RPMI7951 (cell line): ENCODE measurements at places on chromosomes 4 and X.

GRCh38 chr4:5204781-5205180 lies 153.5 kb downstream of the STK32B start:
- peak; percentile 22 for DNase-seq

DNA sequence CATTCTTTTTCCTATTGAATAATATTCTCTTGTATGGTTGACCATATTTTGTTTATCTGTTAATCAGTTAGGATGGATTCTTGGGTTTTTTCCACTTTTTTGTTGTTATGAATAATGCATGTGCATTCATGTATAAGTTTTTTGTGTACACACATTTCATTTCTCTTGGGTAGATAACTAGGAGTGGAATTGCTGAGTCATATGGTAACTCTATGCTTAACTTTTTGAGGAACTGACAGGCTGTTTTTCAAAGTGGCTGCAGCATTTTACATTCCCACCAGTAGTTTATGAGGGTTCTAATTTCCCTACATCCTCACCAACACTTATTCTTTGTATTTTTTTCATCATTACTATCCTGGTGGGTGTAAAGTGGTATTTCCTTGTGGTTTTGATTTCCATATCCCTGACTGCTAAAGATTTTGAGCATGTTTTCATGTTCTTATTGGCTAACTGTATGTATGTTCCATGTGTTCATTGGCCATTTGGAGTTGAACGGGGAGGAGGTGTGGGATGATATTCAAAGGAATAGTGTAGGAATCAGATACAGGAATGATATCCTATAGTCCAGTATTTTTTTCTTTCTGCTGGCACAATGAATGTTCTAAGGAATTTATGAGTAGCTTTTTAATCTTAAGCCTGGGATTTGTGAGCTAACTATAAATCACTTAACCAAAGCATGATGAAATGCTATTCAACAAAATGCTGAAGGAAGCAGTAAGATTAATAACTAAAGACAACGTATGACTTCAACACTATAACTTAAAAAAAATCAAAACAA lies 114.3 kb downstream of the AMELX start:
- DNase-seq: no peak

DNA sequence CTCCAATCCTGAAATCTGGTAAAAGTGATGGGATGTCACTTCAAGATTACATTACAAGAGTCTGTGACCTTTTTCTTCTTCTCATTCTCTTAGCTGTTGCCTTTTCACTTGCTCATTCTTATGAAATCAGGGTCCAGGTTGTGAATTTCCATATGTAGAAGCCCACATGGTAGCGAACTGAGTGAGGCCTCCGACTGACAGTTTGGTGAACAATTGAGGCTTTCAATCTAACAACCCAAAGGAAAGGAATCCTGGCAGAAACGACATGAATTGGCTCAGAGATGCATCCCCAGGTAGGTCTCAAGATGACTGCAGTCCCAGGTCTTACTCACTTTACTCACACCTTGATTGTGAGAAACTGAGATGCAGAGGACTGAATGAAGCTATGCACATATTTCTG lies 203.4 kb upstream of the FAT4 start:
- no peak for DNase-seq

GRCh38 chr4:19429684-19430083 lies 822.0 kb upstream of the SLIT2 start:
- DNase-seq: no peak

DNA sequence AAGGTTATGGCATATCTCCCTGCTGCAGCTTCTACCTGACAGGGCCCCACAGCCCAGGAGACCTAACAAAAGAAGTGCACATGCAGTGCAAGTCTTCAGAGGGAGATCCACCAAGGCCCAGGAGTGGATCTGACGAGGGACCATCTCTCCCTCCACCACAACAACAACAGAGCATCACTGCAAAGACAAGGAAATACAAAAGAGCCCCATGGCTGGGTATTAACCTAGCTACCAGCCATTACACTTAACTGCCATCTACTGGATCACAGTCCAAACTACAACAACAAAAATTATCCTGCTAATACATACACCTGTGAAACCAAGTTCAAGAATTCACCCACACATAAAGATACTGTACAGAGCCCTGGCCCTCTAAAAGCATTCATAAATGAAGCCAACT lies 280.2 kb upstream of the SLC7A11 start:
- DNase-seq: no peak

GRCh38 chr4:54877006-54877405 lies 219.2 kb downstream of the KIT start:
- peak; percentile 63 for DNase-seq

DNA sequence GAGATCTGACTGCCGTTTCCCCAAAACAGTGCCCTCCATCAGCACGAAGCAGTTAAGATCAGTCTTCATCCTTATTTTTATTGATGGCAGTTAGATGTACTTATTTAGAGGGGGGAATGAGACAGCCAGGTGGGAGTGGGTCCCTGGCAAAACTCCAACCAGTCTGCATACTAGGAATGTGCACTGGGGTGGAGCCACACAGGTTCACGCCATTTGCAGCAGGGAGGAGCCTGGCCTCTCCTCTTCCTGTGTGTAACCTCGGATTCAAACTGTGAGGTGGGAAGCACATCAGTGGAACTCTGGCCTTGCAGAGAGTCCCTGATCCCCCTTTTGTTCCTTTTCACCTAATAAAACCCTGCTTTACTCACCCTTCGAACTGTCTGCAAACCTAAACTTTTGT lies 987.7 kb upstream of the GRIA3 start:
- DNase-seq: no peak

DNA sequence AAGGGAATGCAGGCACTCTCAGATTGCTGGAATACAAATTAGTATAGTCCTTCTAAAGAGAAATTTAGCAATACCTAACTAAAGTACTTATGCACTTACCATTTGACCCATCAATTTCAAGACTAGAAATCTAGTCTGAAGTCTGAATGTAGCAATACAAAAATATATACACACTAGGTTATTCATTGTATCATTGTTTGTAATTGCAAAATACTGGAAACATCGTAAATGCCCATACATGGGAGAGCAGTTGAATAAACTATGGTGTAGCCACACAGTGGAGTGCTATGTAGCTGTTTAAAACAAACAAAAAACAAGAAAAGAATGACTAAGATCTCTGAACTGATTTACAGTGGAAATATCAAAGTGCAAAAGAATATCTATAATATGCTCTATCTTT lies 346.4 kb downstream of the ZNF674 start:
- DNase-seq: no peak

GRCh38 chr4:146247356-146247755 lies 33.0 kb downstream of the REELD1 start:
- no peak for DNase-seq

DNA sequence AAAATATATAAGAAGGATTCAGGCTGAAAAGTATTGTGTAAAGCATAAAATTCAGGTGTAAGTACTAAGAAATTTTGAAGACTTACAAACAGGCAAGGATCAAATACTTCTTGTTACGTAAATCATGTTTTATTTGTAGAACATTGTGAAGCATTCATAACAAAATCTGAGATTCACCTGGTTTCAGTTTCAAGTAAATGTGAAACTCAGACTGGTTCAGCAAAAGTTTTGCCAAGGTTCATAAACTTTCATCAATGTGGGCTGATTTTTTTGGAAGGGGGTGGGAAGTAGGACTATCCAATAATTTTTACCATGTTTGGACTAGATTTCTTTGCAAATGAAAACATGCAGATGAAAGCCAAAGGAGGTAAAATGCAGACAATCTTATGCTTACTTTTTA lies 527.7 kb downstream of the ANKRD50 start:
- no peak for DNase-seq

DNA sequence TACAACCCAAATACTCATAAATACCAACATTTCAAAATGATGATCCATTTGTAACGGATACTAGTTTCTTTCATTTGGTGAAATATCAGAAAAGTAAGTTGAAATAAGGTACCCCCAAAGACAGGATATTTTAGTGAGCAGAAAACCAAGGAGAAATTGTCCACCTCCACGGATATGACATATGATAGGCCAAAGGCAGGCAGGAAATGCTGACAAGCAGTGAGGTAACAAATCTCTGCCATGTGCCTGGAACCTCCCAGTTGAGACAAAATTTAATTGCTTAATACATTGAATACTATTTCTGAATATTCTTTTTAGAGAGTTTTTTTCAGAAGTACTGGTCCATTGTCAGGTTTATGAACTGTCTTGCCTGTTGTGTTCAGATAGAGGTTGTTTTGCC lies 118.8 kb downstream of the GATB start:
- DNase-seq: no peak

DNA sequence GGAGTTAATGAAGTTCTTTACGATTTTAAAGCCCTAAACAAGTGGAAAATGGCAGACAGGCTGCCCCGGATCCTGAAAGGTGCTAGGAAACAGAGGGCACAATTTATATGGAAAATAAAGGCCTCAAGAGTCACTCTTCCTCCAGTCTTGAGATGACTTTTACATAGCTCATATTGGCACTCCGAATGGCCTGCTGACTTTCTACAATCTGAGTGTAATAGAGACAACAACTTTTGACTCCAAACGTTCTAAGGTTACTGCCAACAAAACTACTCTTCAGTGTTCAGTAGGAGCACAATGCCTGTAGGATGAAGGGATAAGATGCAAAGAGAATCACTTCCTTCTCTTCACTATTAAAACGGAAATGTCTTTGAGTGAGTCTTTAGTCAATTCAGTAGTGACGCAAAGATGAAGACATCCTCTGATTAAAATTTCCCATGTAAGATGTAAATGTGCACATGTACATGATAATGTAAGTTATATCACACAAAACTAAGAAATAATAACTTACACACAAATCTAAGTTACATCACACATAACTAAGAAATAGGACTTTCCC lies 40.5 kb downstream of the VEGFC start:
- DNase-seq: no peak

GRCh38 chr4:75584067-75584466 lies 28.2 kb downstream of the ODAPH start:
- peak; percentile 47 for DNase-seq

GRCh38 chr4:40122941-40123340 lies 66.3 kb downstream of the N4BP2 start:
- DNase-seq: no peak

- peak; percentile 66 for DNase-seq
Measured at GRCh38 chr4:140103676-140104075, 50.3 kb downstream of the MAML3 start.

GRCh38 chrX:9312922-9313867 lies 151.7 kb upstream of the TBL1X start:
- peak; percentile 8 for DNase-seq

GRCh38 chr4:116501954-116502353 lies 583.4 kb downstream of the TRAM1L1 start:
- peak; percentile 5 for DNase-seq

- no peak for DNase-seq
Measured at GRCh38 chr4:71807469-71807868, 23.6 kb upstream of the GC start.

GRCh38 chr4:24241511-24241910 lies 342.8 kb downstream of the DHX15 start:
- DNase-seq: no peak

GRCh38 chrX:9788911-9789310 lies 2.7 kb downstream of the SHROOM2 start:
- peak; percentile 28 for DNase-seq

DNA sequence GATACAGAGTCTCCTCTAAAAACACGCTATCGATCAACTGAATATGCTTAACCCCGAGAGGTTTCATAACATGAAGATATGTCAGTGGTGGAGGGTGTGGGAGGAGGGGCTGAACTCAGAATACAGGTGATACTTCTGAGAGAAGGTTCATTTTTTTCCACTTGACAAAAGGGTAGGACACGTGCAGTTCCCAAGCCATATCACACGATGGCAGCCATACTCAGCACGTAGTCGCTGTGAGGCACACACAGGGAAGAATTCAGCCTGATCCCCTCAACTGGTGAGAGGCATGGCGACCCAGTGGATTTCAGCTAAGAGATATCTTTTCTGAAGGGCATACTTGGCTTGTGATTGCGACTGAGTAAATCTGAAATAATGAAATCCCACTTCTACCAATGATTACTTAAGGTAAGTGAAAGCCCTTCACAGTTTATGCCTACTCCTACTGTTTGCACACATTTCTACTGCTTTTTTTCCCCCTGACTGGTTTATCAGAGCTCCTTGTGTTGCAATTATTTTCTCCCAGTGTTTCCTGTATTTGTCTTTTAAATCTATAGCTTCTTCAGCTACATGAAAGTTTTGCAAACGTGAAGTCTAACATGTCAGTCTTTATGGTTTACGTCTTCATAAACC lies 133.1 kb downstream of the CORIN start:
- peak; percentile 37 for DNase-seq

DNA sequence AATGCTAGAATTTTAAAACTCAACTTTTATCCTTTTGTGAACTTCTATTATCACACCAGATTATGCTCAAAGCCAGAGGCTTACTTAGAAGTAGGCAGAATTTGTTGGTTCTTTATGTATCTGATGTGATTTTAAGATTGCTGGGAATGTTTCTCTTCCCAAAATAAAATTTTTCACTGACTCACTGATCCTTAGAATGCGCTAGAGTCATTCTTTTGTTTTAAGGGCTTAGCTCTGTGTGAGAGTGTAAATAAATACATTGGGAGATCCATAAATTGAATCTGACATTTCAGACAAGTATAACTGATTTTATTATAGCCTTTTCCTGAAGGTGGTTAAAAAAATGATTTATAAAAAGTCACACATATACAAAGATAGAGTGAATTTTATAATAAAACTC lies 101.3 kb downstream of the LARP1B start:
- DNase-seq: no peak

- DNase-seq: no peak
Measured at GRCh38 chr4:8908206-8908893, 36.7 kb upstream of the HMX1 start.

GRCh38 chrX:139692506-139692849 lies 15.5 kb downstream of the MCF2 start:
- DNase-seq: no peak

DNA sequence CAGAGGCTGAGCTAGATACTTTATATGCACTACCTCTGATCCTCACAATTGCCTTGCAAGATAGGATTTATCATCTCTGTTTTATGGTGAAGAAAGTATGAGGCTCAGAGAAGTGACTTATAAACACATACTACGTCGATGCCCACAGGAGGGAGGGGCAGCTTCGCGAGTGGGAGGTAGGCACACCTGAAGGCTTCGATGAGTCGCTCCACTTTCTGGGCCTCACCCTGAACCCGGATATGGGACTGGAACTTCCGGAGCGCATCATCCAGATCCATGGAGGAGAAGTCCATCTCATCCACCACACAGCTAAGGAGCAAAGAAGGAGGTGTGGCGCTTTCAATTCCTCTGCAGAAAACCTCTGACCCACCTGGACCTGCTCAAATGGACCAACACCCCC lies 22.9 kb upstream of the KDM5C start:
- no peak for DNase-seq

- DNase-seq: no peak
Measured at GRCh38 chrX:125295337-125295736, 24.3 kb upstream of the TEX13C start.
